ENCODE measurements at places on chromosomes 5 and 9.

- no peak for DNase-seq
Measured at GRCh38 chr5:137206030-137206715, 293.0 kb downstream of the SPOCK1 start.

- DNase-seq = no peak
Measured at GRCh38 chr9:122144836-122145591, 14.6 kb downstream of the NDUFA8 start.

- no peak for DNase-seq
Measured at GRCh38 chr9:32247168-32247567, 137.3 kb upstream of the ACO1 start.

GRCh38 chr9:131976157-131977108, 103.2 kb downstream of the MED27 start:
- DNase-seq = no peak

- no peak for DNase-seq
Measured at GRCh38 chr9:120202856-120203654, 376.9 kb downstream of the CDK5RAP2 start.

DNA sequence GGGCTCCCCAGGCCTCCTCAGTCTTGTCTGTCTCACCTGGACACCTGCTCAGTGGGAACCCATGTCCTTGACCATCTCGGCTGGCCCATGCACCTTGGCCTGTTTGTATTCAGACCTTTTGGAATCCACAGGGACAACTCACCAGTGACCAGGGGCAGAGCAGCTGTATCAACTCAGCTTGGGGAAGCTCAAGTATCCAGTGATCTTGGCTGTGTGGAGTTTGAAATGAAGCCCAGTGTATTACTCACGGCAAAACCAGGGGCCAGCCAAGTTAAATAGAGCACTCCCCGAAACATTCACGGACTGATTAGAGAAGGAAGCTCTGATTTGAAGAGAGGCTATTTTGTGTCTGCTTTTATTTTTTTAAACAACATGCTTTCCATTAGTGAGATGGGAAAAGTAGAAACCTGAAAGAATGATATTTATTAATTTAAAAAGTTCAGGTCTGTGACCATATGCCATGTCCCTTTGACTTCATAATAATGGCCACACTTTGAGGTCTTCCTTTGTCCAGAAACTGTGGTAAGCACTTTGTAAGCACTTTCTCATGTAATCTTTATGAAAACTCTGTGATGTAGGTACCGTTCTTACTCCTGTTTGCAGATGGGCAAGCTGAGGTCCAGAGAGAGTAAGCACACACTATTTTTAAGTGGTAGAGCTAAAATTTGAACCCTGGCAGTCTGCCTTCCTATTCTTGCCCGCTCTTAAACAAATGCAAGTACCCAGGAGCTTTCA, 656.5 kb downstream of the BNC2 start:
- DNase-seq = no peak

DNA sequence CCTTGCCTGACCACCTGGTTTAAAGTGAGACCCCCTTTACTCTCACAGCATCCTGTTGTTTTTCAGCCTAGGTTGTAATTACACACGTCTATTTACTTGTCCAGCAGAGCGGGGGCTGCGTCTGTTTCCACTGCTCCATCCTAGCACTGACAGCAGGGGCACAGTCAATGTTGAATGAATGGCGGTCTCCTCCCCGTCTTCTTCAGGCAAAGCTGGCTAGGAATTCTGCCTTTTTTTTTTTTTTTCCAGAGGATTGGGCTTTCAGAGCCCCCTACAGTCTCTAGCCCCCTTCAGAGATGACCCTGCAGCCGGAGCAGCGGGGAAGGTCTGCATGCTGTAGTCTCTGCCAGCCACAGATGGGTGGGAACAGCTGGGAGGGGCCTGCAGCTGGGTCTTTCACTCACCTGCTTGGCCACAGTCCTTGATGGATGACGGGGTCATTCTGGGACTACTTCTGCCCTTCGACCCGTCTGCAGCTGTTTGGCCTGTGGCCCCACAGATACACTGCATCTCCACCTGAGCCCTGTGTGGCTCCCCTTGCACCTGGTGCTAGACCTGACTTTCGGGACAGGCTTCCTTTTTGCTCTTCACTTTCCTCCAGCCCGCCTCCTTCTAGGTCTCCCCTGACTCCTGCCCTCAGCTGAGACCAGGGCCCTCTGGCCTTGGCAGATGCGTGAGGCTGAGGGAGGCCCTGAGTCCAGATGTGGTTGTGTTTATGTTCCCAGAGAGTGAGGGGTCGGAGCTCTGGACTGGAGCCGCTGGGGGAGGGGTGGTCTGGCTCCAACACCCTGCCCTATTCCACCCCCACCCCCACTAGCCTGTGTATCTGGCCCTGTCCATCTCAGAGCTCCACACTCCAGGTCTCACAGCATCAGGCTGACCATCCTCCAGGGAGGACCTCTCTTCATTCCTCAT, 8.0 kb downstream of the PITX1 start:
- no peak for DNase-seq

GRCh38 chr9:101508211-101508610, 25.4 kb upstream of the RNF20 start:
- no peak for DNase-seq

DNA sequence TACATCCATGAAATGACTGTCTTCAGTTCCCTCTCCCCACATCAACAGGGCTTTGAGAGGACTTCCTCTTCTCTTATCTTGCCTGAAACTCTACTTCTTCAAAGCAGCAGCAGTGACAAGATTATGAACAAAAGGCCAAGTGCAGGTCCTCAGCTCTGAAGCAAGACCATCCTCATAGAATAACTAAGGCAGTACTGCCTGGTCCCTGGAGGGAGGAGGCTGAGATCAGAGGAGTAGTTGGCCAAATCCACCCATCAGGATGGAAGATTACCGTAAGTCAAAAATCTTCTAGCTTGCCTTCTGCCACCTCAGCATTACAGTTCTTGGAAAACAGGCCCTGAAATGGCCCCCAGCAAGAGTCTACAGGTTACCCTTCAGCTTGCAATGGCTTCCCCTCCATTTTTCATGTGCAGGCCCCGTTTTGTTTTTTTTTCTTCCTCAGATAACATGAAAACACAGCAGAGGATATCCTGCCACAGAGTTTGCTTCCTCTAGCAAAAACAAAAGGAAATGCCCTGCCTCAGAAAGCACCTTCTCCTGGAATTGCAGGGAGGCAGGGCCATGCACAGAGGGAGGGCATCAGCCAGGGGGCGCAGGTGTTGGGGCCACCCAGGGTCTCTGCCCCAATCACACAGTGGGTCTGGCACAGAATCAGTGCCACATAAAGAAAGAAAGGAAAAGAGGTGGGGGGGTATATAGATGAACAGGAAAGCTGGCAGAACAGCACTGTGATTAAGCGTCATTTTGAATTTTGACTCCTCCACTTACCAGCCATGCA, 40.0 kb downstream of the KLHL3 start:
- DNase-seq = no peak

GRCh38 chr5:159759791-159760290, 156.4 kb upstream of the ADRA1B start:
- no peak for DNase-seq

DNA sequence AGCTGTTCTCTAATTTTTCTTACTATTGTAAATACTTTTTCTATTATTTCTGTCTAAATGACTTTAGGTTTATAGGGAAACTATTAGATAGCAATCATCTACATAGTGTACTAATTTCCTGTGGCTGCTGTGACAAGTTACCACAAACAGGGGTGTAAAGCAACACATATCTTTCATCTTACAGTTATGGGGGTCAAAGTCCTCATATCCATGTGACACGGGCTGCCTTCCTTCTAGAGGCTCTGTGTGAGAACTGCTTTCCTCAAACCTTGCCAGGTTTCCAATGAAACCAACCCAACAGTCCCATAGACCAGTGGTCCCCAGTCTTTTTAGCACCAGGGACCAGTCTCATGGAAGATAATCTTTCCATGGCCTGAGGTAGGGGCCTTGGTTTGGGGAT, 189.1 kb downstream of the ROR2 start:
- no peak for DNase-seq

DNA sequence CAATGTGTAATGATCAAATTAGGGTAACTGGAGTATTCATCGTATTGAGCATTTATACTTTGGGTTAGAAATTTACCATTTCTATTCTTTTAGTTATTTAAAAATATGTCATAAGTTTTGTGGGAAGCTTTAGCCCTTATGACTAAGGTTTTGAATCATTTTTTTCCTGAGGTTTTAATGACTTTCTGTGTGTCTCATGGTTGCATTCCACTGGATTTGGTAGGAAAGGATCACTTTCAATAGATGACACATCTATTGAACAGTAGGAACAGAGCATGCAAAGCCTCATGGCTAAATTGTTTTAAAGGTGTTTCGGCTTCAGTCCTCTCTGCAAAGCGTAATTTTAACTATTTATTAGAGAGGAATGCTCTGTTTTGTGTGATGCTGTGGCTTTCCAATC, 512.4 kb upstream of the CHD1 start:
- no peak for DNase-seq

- no peak for DNase-seq
Measured at GRCh38 chr9:88590558-88591146, 55.7 kb downstream of the NXNL2 start.

DNA sequence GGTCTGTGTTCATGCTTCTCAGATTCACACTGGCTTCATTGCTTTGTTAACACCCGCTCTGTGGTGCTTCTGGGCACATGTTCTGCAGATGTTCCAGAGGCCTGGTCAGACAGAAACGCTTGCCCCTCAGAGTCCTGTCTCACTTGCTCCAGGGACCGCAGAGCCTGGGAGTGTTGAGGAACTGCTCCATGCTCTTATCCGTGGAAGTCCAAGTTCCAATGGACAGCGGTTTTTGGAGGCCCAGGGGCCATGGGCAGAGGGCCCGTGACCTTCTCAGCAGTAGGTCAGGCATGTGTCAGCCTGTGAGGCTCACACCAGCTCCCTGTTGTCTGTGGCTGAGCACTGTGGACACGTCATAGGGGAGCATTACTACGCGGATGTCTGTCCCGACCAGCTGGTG, 364.7 kb upstream of the IRX1 start:
- no peak for DNase-seq

GRCh38 chr9:124348831-124349230, 66.4 kb downstream of the PSMB7 start:
- no peak for DNase-seq

DNA sequence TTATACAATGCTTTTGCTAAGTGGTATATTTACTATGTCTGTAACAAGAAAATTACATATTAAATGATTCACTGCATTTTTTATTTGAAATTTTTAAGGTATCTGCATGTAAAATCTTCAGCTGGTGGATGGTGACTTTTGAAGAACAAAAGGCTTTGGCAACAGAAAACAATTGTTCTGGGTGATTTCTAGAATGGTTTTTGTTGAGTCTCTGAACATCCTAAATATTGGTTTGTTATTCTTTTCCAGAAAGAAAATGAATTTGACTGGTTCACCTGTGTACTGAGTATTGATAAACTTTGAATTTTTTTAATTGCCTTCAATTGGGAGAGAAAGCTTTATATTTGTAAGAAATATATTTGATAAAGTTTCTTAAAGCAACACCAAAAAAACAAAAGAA, 35.2 kb downstream of the ERAP1 start:
- DNase-seq = no peak

DNA sequence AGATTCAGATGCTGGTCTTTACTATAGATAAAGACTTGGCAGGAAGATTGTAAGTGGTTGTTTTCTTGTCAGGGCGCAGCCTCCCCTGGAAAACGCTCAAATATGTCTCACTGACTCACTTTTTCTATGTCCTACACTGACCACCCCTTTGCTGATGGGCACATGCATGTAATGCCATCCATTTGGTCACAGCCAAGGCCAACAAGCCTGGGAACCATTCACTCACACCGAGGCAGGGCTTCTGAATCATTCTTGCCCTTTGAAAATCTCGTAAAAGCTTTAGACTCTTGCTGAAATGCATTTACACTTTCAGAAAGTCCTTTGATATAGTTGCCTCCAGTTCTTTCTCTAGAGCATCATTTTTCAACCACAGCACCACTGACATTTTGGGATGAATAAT, 249.4 kb downstream of the ACTL7B start:
- no peak for DNase-seq

DNA sequence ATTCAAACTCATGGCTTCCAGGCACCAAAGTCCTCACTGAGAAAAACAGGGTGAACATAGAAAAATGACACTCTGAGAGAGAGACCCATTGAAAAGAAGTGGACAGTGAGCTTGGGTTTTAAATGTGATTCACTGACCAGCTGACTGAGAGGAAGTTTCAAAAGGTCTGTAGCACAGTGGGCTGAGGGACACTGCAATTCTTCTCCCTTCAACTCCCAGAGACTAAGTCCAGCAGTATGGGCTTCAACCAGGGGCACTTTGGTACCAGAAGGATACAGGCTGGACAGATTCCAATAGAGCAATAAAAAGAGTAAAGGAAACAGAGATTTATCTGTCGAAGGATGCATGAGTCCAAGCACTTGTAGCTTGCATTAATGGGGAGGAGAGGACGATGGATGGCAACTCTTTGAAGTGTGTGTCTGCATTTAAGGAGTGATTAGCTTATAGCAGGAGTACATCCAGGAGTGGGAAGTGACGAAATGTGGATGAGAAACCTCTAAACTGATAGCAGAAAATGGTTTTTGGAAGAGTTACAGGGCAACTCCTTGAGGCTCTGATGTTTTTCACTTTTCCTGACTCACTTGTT, 117.0 kb upstream of the ANKRD55 start:
- no peak for DNase-seq

DNA sequence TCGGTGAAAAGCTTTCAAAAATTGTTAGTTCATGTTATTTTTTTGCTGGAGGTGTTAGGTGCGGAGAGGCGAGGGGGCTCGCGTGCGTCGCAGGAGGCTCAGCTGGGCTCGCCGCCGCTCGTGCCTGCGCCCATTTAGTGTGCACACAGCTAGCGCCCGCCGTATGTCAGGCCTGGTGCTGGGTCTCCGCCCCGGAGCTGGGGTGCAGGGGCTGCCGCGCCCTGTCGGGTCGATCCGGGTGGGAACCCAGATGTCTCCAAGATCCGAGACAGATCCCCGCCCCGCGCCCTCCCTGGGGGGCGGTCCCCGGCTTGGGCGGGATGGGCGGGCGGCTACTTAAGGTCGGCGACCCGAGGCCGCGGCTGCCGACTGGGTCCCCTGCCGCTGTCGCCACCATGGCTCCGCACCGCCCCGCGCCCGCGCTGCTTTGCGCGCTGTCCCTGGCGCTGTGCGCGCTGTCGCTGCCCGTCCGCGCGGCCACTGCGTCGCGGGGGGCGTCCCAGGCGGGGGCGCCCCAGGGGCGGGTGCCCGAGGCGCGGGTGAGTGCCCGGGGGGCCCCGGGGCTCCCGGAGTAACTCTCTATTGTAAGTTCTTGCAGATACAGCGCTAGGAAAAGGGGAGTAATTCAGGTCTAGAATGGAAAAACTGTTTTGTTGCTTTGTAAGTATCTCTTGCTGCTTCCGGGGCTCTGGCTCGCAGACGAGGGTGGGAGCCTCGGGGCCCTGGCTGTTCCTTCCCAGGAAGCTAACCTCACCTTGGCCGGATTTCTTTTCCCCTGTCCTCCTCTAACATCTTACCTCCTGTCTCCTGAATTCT, 31.7 kb downstream of the GSN start:
- no peak for DNase-seq

DNA sequence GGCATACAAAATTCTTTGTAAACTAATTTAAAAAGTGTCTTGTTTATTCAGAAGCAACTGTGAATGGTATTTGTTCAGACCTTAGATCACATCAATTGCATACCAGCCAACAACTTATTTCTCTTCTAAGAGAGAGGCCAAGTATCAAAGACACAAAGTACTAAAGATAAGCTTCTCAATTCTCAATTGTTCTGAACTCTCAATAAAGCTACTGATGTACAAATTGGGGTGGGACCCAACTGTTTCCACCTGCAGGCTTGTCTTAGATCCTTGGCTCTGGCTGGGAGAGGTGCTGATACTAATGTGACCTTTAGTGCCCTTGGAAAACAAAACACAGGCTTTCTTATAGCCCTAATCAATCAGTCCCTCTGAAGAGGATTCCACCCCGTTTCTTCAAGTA, 22.1 kb downstream of the XRCC4 start:
- DNase-seq = no peak

- DNase-seq = no peak
Measured at GRCh38 chr9:107693625-107694326, 204.2 kb upstream of the KLF4 start.

All from T follicular helper cell (primary cell).